Coronary artery (tissue), 2 donors: ENCODE measurements at places on chromosomes 16 and 17.

DNA sequence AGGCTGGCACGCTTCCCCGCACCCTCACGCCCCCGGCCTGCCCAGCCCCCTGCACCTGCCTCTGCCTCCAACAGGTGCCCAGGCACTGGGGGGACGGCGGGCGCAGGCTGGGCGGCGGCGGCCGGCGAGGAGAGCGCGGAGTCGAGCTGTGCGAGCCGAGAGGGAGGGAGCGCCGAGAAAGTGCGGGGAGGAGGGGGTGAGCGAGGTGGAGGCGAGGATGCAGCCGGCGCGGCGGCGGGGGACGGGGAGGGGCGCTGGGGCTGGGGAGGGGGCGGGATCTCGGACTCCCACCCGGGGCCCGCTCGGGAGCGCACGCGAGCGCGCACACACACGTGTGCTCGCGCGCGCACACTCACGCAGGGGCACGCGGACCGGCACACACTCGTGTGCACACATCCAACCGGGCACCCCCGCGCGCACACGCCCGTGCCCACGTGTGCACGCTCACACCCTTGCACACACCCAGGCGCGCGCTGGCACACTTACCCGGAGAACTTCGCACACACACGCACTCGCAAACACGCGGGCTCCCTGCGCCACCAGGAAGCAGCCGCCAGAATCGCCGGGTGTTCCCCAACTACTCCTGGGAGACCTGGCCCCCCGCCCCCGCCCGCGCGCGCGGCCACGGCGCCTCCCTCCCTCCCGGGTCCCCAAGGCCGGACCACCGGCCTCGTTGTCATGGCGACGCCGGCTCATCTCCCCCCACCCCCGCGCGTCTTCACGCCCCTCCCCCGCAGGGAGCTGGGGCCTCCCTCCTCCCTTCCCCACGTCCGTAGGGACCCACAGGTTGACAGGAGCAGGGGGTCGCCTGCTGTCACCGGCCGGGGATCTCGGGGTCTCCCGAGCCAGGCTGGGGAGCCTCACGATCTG is at the start of gene DOC2A:
TSS of gene DOC2A (minus strand) at position 184 of the 870 bp plus-strand sequence. CDS start 805 bp downstream, outside the sequence.
- DNase-seq: no peak

DNA sequence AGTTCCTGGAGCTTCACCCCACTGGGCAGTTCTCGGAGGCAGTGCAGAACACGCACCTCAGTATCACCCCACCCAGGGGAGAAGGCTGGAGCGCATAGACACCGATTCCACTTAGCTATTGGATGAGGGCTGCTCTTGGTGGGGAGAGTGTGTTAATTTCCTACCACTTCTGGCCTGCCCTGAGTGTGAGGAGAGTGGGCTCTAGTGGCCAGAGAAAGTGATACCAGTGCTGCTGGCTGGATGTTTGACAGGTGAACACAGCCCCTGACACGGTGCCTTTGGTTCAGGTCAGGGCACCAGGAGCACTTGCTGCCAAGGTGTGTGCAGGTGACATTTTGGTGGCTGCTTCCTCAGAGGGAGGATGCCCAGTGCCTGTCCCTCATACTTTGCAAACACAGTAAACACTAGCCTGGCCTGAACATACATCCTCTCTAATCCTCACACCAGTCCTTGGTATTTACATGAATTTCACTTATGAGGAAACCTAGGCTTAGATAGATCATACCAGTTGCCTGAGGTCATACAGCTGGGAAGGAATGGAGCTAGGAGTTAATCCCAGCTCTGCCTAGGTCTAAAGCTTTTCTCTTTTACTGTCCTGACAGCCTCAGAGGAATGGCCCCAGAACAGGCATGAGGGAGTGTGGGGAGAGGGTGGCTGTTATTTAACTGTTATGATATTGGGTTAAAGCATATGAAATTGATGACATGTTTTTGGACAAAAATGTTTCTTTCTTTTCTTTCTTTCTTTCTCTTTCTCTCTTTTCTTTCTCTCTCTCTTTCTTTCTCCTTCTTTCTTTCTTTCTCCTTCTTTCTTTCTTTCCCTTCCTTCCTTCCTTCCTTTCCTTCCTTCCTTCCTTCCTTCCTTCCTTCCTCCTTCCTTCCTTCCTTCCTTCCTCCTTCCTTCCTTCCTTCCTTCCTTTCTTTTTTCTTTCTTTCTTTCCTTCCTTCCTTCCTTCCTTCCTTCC is 21.0 kb upstream of the ITGAX start:
- DNase-seq: no peak

- DNase-seq: no peak
Measured at GRCh38 chr16:25691519-25692091, at the start of gene HS3ST4. HS3ST4 (plus strand) TSS chr16:25691959.

- DNase-seq: no peak
Measured at GRCh38 chr17:81250286-81251093, 11.4 kb downstream of the NDUFAF8 start.

GRCh38 chr16:78505036-78505435 is 405.6 kb downstream of the WWOX start:
- DNase-seq: no peak

- no peak for DNase-seq
Measured at GRCh38 chr16:88974916-88975215, 2.1 kb downstream of the CBFA2T3 start.

- DNase-seq: no peak
Measured at GRCh38 chr17:82668631-82669099, 20.4 kb upstream of the WDR45B start.

GRCh38 chr17:40547079-40547784 is 18.0 kb downstream of the CCR7 start:
- peak; percentile 57 for DNase-seq

DNA sequence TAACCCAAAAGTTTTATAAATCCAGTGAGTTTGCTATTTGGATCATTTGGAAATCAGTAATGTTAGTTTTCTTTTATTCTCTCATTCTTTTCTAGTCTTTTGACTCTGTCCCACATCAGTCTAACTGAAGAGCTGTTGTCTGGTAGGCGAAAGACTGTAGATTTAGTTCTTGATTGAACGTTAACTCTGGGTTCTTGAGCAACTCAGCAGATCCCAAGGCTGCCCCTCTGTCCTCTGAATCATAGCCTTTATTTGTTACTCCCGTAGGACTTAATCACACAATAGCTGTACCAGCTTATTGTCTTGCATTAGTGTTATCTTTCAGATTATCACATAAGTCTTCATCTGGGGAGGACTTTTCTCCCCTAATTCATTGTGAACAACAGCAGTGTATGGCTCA is 119.3 kb upstream of the TOM1L1 start:
- no peak for DNase-seq

DNA sequence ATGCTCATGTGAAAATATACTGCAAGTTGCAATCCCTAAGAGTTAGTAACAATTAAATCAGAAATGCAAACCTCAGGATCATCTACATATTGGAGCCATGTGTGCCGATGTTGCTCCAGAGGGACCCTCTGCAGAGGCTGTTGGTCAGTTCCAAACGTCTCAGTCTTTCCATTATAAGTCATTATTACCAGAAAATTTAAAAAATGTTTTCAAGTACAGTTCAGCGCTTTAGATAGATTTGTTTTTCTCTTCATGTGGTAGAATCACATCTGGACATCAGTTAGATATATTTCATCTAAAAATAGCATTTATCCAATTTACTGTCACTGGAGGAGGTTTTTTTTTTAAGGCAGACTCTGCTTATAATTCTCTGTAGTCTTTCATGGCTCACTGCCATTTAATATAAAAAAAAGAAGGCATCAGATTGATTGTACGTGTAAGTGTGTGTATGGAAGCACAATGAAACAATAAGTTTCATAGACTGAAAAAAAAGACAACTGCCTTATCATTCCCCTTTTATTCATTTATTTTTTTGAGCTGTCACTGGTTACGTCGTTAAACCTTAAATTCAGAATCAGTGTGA is 46.1 kb upstream of the MARCHF10 start:
- DNase-seq: no peak

GRCh38 chr16:50602531-50603205 is 54.5 kb downstream of the NKD1 start:
- no peak for DNase-seq

DNA sequence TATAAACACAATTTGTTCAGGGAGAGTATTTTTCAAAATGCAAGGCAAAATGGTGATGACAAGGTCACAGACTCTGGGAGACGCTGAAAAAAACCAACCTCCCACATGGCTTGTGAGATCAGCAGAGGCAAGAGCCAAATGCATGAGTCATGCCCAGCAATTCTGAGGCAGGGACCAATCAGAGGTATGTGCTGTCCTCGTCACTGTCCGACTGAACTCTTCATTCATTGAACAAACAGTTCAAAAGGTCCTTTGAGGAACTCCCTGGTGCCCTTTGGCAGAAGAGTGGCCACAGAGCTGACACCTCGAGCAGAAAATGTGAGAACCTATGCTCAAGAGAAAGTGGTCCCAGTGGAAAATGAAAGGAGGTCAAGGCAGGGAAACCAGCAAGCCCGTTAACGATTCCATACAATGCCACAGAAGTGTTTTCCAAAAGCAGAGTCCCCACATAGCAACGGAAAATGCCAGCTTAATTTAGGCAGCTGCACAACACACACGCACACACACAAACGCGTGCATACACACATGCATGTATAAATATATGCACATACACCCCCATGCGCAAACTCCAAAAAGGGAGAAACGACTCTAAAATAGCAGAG is 50.9 kb downstream of the CDH11 start:
- DNase-seq: peak; percentile 86

DNA sequence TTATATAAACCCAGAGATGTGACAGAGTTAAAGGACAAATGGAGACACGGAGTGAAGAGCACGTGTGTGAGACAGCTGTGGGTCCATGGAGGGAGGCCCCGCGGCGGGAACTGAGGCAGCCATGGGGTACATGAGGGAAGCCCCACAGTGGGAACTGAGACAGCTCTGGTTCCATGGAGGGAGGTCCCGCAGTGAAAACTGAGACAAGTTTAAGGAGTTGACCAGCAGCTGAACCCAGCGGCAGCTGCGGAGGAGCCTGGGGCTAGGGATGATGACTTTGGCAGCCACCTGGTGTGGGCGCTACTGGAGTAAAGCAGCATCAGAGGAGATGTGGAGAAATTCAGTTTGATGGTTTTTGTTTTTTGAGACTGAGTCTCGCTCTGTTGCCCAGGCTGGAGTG is 185.1 kb downstream of the RPTOR start:
- no peak for DNase-seq

DNA sequence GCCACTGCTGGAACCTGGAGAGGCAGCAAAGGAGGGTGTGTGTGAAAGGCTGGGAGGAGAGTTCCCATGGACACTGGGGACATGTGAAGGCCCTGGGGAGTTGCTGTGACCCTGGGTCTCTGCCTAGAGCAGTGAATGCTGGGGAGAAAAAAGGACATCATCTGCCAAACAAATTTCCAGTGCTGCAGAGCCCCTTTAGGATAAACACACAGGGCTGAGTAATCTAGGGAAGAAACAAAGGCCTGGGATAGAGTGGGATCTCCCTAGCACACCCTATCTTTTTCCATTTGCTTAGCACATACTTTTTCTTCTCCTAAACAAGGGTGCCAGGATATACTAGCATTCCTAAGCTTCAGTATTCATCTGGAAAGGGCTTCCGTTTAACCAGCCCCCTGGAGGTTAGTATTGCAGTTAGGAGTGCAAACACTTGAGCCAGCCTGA is 3.3 kb upstream of the HIGD1B start:
- no peak for DNase-seq

- DNase-seq: no peak
Measured at GRCh38 chr17:30084788-30085187, 31.8 kb upstream of the NSRP1 start.

GRCh38 chr16:85190572-85190971 is 78.3 kb upstream of the CIBAR2 start:
- DNase-seq: no peak

GRCh38 chr16:51166091-51166490 is 15.0 kb upstream of the SALL1 start:
- no peak for DNase-seq

GRCh38 chr16:78444-79150 is 572 bp downstream of the MPG start:
- no peak for DNase-seq

DNA sequence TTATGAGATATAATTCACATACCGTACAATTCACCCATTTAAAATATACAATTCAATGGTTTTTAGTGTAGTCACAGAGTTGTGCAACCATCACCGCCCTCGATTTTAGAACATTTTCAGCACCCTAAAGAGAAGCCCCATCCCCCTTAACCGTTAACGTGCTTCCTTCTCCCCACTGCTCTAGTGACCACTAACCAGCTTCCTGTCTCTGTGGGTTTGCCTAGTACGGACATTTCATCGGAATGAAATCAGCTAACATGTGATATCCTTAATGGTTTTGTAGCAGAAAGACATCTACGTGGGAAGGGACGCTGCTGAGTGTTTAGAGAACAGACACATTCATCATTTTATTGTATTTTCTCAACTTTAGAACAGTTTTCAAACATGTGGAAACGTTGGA is 80.8 kb upstream of the HSBP1 start:
- no peak for DNase-seq

DNA sequence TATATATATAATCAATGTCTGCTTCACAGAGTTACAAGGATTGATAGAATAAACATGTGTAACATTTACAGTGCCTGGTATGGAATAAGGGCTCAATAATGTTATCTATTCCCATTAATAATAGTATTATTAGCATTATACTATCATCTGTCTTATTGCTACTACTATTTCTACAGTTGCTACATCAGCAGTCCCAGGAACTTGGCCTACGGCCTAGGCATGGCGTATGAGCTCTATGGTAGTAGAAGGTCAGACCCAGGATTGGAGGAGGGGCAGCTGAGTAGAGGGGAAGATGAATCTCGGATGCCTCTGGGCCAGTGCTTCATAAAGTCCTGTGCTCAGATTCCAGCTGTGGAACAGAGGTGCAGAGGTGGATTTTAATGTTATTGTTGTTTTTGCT is 146.3 kb upstream of the TBX2 start:
- DNase-seq: no peak

GRCh38 chr17:18038149-18038850 is 668 bp downstream of the ATPAF2 start:
- DNase-seq: no peak

- no peak for DNase-seq
Measured at GRCh38 chr17:61619493-61619892, 28.5 kb upstream of the NACA2 start.

DNA sequence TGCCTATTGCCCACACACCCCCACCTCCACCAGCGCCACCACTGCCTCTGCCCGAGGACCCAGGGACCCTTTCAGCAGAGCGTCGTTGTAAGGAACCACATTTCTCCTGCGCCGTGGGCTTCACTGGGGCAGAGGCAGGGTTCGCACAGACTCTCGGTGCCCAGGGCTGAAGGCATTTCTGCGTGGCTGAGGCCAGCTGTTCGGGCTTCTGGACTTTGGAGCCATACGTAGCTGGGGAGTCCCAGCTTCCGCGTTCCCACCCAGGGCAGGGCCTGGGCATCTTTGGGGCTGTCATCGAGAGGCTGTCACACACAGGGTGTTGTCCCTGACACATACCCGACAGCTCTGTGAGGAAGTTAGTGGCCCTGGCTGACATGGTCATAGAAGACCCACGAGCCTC is 16.0 kb upstream of the SMIM5 start:
- DNase-seq: no peak

DNA sequence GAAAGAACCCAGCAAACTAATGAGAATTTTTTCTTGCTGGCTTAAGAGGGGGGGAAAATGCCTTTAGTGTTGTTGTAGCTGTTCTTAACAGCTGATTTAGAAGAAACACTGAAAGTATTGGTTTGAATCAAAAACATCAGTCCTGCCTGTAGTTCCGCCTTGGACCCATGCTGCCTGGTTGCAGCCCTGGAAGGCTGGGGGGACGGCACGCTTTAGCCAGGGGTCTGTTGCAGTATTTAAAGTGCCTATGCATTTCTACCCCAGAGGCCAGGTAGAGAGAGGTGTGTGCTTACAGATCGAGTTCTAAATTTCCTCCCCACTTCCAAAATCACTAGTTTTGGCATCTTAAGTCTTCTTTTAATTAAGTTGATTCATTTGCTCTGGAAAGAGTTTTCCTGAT is 201.9 kb downstream of the CCDC182 start:
- DNase-seq: no peak
